ENCODE measurements at places on chromosomes 4 and X. TPM values are rescaled to one million over a fixed set of nuclear protein-coding genes. Genes with fewer than 3 reads are reported as not detected.

The C4orf51 gene
- not detected for total RNA-seq

DNA sequence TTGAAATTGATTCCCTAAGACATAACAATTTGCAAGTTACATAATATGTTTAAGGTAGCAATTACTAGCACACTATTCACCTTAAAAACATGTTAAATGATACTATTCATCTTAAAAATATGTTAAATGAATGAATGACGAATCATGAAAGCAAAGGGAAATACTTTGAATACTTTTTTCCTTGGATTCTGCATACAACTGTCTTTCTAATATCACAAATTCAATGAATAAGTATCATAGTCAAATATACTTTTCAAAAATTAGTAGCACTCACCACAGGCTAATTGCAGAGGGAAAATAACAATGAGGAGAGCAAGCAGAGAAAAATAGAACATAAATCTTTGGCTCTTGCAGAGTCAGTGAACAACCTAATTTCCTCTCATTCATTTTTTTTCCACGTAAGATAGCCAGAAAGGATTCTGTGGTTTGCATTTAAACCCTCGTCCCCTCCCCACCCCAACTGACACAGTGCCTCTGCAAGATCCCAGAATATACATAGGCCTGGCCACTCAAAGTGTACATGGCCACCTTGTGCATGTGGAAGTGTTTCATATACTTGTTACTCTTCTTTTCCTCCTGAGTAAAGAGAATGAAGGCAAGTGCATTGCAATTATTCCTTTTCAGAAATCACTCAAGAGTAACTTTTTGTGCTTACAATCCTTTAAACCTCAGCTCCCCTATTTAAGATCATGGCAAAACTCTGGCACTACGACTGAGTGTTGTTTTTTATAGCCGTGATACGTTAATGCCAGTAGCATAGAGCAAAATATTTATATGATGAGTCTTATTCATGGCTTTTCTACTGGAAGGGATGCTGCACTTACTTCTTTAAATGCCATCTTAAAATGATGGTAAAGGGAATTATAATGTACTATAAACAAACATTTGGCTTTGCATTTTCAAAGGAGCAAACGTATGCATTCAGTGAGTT, 236.4 kb downstream of the PDGFC start:
- no peaks in the 10 kb centered on the region for H3K36me3 ChIP-seq
- H3K27ac ChIP-seq: no peak overlapping the region
- no peak overlapping the region for H3K4me3 ChIP-seq
- H3K27me3 ChIP-seq: no peaks in the 10 kb centered on the region

The C1QTNF7 gene
- not detected for total RNA-seq

GRCh38 chr4:142265536-142265935, 580.6 kb downstream of the INPP4B start:
- H3K4me3 ChIP-seq: no peak overlapping the region
- H3K27ac ChIP-seq: no peak overlapping the region
- DNase-seq: peak; percentile 70
- H3K36me3 ChIP-seq: no peaks in the 10 kb centered on the region

The PRKG2 gene
- total RNA-seq: not detected

DNA sequence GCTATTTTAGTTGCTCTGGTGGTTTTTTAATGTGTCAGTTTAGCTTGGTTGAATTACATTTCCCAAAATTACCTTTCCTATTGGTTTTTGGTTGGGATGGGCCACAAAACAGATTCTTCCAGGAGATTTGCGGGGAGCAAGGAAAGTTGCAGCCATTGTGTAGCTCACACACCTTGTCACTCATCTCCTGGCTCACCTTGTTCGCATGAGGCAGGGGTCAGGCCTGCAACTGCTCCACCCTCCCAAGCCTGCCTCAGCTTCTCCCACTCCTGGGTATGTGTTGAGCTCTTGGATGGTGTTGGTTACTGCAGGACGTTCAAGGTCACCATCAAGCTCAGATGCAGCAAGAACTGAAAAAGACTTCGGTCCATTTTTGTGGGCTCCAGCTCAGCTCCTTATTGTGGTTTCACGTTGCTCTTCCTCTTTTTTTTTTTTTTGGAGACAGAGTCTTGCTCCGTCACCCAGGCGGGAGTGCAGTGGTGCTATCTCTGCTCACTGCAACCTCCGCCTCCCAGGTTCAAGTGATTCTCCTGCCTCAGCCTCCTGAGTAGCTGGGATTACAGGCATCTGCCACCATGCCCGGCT, 95.6 kb upstream of the METTL14 start:
- H3K36me3 ChIP-seq: no peaks in the 10 kb centered on the region
- peaks cover 22% of the 10 kb centered on the region for H3K27me3 ChIP-seq
- no peak overlapping the region for H3K4me3 ChIP-seq
- H3K27ac ChIP-seq: no peak overlapping the region
- DNase-seq: no peak

DNA sequence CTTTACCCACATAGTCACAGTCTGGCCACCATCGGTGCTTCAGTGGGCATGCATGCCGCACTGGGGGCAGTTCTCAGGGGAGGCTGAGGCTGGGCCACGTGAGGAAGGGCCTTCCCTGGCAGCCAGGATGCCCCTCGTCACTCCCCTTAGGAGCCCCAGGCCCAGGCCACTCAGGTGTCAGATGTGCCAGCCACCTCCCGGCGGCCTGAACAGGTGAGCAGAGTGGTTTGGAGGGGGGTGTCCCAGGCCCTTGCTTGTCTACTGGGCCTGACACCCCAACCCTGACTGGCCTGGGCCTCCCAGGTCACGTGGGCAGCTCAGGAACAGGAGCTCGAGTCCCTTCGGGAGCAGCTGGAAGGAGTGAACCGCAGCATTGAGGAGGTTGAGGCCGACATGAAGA, 12.1 kb downstream of the CCDC22 start:
- H3K4me3 ChIP-seq: no peak overlapping the region
- no peaks in the 10 kb centered on the region for H3K36me3 ChIP-seq
- H3K27ac ChIP-seq: no peak overlapping the region

- no peaks in the 10 kb centered on the region for H3K27me3 ChIP-seq
- no peak overlapping the region for H3K4me3 ChIP-seq
- no peak overlapping the region for H3K27ac ChIP-seq
- no peaks in the 10 kb centered on the region for H3K4me1 ChIP-seq
- DNase-seq: no peak
- H3K36me3 ChIP-seq: no peaks in the 10 kb centered on the region
Measured at GRCh38 chr4:122906859-122907305, 15.5 kb downstream of the NUDT6 start.

The PFKFB1 gene
- 0.20 TPM for total RNA-seq

The GLRB gene
- total RNA-seq: 6.2 TPM

The SMAD1 gene
- 93.5 TPM for total RNA-seq

The AADAT gene
- total RNA-seq: 3.1 TPM

DNA sequence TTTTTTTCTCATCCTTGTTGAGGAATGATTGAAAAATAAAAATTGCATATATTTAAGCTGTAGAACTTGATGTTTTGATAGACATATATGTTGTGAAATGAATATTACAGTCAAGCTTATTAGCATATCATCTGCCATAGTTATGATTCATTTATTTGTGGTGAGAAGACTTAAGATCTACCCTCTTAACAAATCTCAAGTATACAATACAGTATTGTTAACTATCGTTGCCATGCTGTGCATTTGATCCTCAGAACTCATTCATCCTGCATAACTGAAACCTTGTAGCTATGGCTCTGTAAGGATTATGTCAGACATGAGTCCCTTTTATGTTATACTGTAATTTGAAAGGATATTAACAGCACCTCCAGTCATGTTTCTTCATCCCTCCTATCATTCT, 2045.3 kb downstream of the ARAP2 start:
- H3K4me3 ChIP-seq: no peak overlapping the region
- H3K36me3 ChIP-seq: no peaks in the 10 kb centered on the region
- H3K27me3 ChIP-seq: no peaks in the 10 kb centered on the region
- H3K4me1 ChIP-seq: no peaks in the 10 kb centered on the region
- no peak overlapping the region for H3K27ac ChIP-seq

The CENPVL2 gene
- not detected for total RNA-seq

- no peak overlapping the region for H3K27ac ChIP-seq
- no peak for DNase-seq
- H3K4me3 ChIP-seq: no peak overlapping the region
Measured at GRCh38 chr4:73613130-73613529, 7.1 kb downstream of the RASSF6 start.

- H3K27me3 ChIP-seq: peaks cover 11% of the 10 kb centered on the region
- H3K36me3 ChIP-seq: no peaks in the 10 kb centered on the region
- DNase-seq: peak; percentile 34
- peaks cover 5% of the 10 kb centered on the region for H3K4me1 ChIP-seq
Measured at GRCh38 chr4:1579001-1579900, 104.9 kb downstream of the FAM53A start.

The AVPR2 gene
- not detected for total RNA-seq

The FMR1NB gene
- not detected for total RNA-seq

DNA sequence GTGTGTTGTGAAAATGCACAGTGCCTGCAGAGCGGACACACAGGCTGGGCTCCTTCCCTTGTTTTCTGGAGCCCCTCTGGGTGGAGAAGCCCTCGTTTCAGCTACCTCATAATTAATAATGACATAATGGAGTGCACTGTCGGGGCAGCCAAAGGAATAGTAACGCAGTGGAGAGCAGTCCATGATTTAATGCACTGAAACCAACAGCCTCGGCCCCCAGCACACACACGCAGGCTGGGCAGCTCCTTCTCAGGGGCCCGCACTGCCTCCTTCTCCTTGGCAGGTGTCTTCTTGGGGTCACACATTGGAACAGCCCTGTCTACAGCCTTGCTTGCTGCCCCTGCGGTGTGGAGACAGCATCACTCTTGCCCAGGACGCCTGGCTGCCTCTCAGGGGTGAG, 89.2 kb downstream of the DCTD start:
- no peaks in the 10 kb centered on the region for H3K4me1 ChIP-seq
- H3K36me3 ChIP-seq: no peaks in the 10 kb centered on the region
- no peak overlapping the region for H3K4me3 ChIP-seq
- no peak for DNase-seq

DNA sequence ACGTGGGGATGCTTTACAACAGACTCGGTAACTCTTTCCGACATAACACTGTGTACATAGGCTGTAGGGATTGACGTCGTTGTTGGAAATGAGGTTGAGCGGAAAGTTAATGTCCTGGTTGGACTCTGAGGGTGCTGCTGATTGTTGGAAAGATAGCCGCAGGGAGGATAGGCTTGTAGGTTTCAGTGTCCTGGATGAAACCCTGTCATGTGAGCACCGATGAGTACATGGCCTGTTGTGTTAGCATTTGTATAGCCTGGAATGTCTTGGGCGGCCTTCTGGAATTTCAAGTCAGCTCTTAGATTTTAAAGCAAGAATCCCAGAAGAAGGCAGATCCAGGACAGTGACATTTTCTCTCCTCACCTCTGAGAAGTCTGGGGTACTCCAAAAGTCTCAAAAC, 63.3 kb downstream of the TBC1D14 start:
- no peak overlapping the region for H3K4me3 ChIP-seq
- H3K36me3 ChIP-seq: no peaks in the 10 kb centered on the region
- H3K27me3 ChIP-seq: no peaks in the 10 kb centered on the region
- no peak overlapping the region for H3K27ac ChIP-seq
- H3K4me1 ChIP-seq: no peaks in the 10 kb centered on the region

The AFP gene
- not detected for total RNA-seq

The MAGEA4 gene
- not detected for total RNA-seq

The TIGD4 gene
- total RNA-seq: 0.18 TPM

The TEX13D gene
- not detected for total RNA-seq

DNA sequence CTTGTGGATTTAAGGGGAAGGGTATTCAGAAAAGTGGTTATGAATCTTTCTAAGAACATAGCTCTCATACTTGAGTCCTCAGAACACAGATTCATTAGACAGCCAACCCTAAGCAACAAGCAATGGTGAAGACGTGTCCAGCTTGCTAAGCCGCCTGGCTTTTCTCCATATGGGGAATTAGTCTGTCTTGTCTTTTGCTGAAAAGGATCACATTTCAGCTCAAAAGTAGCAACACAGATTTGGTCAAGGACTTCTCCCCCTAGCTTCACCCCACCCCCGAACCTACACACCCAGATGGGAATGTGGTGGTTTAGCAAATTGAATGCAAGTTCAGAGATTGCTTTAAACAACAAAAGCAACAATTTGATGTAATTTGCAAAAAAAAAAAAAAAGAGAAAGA, 103.3 kb upstream of the RASGEF1B start:
- H3K27me3 ChIP-seq: no peaks in the 10 kb centered on the region
- no peaks in the 10 kb centered on the region for H3K4me1 ChIP-seq
- H3K4me3 ChIP-seq: no peak overlapping the region
- H3K27ac ChIP-seq: no peak overlapping the region
- no peak for DNase-seq
- H3K36me3 ChIP-seq: no peaks in the 10 kb centered on the region

The BEND4 gene
- total RNA-seq: 0.27 TPM

DNA sequence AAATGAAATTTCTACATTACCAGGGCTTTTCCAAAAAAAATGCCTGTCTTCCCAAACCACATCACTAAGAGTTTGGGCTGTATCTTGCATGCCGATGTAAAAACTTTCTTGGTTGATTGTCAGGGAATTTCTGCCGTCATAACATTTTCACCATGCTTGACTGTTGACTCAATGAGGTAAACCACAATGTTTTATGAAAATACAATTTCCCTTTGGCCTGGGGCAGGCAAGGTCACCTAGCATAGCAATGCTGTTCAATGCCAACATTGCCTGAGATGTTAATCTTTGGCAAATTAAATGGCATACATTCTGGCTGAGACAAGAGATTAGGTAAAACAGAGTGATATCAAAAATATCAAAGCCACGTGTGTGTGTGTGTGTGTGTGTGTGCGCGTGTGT, 137.1 kb upstream of the TBL1X start:
- no peak overlapping the region for H3K27ac ChIP-seq
- no peaks in the 10 kb centered on the region for H3K27me3 ChIP-seq
- H3K4me3 ChIP-seq: no peak overlapping the region
- no peaks in the 10 kb centered on the region for H3K4me1 ChIP-seq

DNA sequence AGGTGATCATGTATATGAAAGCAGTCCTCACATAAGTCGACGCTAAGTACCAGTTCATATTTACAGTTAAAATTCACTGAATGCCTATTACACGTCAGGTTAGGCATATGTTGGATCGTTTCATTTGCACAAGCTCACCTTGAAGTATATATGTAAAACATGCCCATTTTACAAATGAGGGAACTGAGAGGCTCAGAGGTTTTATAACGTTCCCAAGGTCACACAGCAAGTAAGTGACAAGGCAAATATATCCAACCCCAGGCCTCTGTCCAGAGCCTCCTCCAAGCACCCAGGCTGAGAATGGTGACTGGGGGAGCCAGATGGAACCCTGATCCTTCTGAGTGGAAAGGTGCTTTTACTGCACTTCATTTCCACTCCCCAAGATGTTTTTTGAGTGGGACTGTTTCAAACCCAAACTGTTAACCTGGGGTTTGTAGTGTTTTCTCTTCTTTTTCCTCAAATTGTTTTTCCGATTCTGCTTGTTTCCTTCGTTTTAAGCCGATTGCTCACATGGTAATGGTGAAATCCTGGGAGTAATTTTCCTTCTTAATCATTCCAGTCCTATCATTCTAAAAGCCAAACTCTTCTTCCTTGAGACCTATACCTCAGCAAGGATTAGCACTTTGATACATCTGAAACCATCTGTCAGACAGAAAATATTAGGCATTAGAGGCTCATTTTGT, 791 bp downstream of the SMIM20 start:
- peak overlapping the region; percentile 58 for H3K27ac ChIP-seq
- H3K4me3 ChIP-seq: peak overlapping the region; percentile 67
- peaks cover 10% of the 10 kb centered on the region for H3K4me1 ChIP-seq
- H3K27me3 ChIP-seq: no peaks in the 10 kb centered on the region
- no peak for DNase-seq
